ENCODE measurements at places on chromosomes 1 and 21. TPM values are rescaled to one million over a fixed set of nuclear protein-coding genes. Genes with fewer than 3 reads are reported as not detected.
A peak's percentile ranks its signal among the peaks of the same experiment; 100 is the strongest.

DNA sequence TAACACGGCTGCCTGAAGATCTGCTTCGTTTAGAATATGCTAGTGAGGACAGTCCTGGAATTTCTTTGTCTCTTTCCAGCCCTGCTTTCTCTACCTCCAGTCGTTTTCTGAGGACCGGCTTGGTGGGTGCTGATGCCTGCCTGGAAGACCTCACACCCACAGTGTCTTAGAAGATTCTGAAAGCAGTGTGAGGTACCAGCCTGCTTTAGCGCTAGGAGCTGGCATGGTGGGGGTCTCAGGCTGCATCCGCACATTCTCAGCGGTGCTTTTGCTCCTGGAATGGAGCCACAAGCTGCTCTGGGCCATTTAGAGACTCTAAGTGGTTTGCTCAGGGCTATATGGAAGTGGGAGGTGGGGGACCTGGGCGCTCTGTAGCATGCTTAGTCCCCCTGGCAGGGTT lies 61.4 kb downstream of the CD247 start:
- no peaks in the 10 kb centered on the region for H3K27me3 ChIP-seq
- no peak for DNase-seq
- no peaks in the 10 kb centered on the region for H3K36me3 ChIP-seq
- H3K4me1 ChIP-seq: peaks cover 9% of the 10 kb centered on the region
- no peak overlapping the region for H3K27ac ChIP-seq
- H3K4me3 ChIP-seq: no peak overlapping the region

PCBP3 gene
- total RNA-seq: not detected

MCOLN2 gene
- total RNA-seq: 0.23 TPM

S100A7 gene
- not detected for total RNA-seq

DNA sequence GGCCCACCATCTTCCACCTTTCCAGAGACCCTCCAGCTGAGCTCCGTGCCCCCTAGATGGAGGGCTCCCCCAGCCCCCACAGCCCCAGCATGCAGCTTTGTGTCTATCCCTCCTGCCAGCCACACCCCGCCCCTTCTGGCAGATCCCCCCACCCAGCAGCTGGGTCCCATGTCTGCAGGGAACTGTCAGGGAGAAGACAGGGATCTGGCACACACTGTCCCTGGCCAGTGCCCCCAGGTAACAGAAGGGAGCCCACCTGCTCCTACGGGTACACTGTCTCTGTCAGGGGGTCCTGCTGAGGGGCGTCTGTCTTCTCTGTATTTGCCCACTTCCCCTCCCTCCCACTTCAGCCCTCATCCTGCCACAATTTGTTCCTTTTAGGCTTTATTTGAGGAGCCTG lies 11.2 kb upstream of the KIF21B start:
- no peak overlapping the region for H3K4me3 ChIP-seq
- no peak overlapping the region for H3K27ac ChIP-seq
- no peaks in the 10 kb centered on the region for H3K36me3 ChIP-seq
- no peaks in the 10 kb centered on the region for H3K27me3 ChIP-seq
- H3K4me1 ChIP-seq: no peaks in the 10 kb centered on the region

DNA sequence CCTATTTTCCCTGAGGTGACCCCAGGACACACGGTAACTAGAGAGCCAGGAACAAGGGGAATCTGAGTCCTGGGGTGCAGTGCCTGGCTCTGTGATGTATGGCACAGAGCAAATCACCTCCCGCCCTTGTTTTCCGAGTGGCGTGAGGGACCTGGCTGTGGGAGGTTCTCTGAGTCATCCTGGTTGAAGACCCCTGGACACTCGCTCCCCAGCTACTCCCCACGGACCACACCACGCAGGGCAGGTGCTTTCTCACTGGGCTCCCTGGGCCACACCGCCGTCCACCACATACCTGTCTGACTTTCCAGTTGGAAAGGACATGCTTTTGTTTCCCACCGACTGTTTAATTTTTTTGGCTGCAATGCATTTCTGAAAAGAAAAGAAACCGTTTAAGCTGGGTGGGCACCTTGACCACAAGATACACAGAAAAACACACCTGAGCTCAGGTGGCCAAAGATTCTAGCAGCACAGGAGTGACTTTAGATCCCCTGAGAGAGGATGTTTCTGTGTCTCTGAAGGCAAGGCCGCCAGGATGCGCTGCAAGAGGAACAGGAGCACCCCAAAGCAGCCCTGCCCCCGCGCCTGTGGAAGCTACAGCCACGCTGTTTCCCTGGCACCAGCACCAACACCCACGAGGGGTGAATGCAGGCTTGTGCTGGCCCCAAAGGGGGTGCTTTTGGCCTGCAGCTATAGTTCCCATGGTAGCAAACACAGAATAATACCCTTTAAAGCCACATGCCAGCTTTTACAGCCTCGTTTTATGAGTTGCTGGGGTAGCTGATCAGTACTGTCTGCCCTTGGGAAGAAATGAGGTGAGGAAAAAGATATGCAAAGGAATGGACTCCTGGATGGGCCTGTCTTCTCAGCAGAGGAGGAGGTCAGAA lies 8.1 kb upstream of the SRM start:
- H3K36me3 ChIP-seq: no peaks in the 10 kb centered on the region
- no peak for DNase-seq
- no peaks in the 10 kb centered on the region for H3K4me1 ChIP-seq
- H3K27me3 ChIP-seq: no peaks in the 10 kb centered on the region
- H3K4me3 ChIP-seq: no peak overlapping the region

LRRC38 gene
- total RNA-seq: not detected

GRCh38 chr1:110617116-110617515 lies 11.0 kb upstream of the KCNA2 start:
- H3K27me3 ChIP-seq: peaks cover 36% of the 10 kb centered on the region
- no peak overlapping the region for H3K4me3 ChIP-seq
- DNase-seq: no peak
- no peaks in the 10 kb centered on the region for H3K36me3 ChIP-seq
- no peak overlapping the region for H3K27ac ChIP-seq

GRCh38 chr1:179366093-179366800 lies 476 bp downstream of the AXDND1 start:
- H3K36me3 ChIP-seq: no peaks in the 10 kb centered on the region
- peak overlapping the region; percentile 79 for H3K27ac ChIP-seq
- peak overlapping the region; percentile 80 for H3K4me3 ChIP-seq
- DNase-seq: no peak

- H3K27me3 ChIP-seq: no peaks in the 10 kb centered on the region
- no peaks in the 10 kb centered on the region for H3K4me1 ChIP-seq
- H3K27ac ChIP-seq: 0 out of 2 replicates have a peak overlapping the region, but pooled peaks have one; percentile 0
- DNase-seq: no peak
These were observed 11.9 kb downstream of the RPL5 start for GRCh38 chr1:92843429-92844352.

GRCh38 chr1:247936415-247936814 lies 11.7 kb downstream of the OR2AJ1 start:
- no peak for DNase-seq
- H3K27ac ChIP-seq: no peak overlapping the region
- H3K4me1 ChIP-seq: no peaks in the 10 kb centered on the region

- no peak overlapping the region for H3K27ac ChIP-seq
- no peaks in the 10 kb centered on the region for H3K27me3 ChIP-seq
- no peaks in the 10 kb centered on the region for H3K4me1 ChIP-seq
- no peaks in the 10 kb centered on the region for H3K36me3 ChIP-seq
- DNase-seq: no peak
These were observed 15.0 kb downstream of the IFNAR2 start for GRCh38 chr21:33244779-33245105.

DNA sequence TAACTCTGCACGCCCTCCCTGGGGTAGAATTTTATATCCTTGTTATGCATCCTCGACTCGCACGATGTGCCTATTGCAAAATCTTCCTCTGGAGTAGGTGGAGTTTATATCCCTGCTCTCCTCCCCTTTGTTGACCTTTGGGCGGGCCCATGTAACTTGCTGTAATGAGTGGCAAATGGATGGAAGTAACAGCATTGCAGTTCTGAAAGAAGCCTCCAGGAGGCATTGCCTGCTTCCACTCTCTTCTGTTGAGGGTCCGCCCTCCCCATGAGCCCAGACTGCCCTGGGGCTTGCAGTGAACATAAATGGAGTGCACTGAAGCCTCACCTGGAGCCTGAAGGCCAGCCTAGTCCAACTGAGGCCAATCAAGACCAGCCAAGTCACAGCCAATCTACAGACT lies 62.2 kb upstream of the GRIK3 start:
- no peak overlapping the region for H3K4me3 ChIP-seq
- H3K27ac ChIP-seq: no peak overlapping the region
- H3K27me3 ChIP-seq: peaks cover 48% of the 10 kb centered on the region

- H3K4me1 ChIP-seq: peaks cover 58% of the 10 kb centered on the region
- H3K4me3 ChIP-seq: no peak overlapping the region
- H3K36me3 ChIP-seq: peaks cover 24% of the 10 kb centered on the region
- peak; percentile 51 for DNase-seq
These were observed 13.0 kb downstream of the CAPN8 start for GRCh38 chr1:223652436-223652941.

PAQR6 gene
- total RNA-seq: 12.3 TPM

DNA sequence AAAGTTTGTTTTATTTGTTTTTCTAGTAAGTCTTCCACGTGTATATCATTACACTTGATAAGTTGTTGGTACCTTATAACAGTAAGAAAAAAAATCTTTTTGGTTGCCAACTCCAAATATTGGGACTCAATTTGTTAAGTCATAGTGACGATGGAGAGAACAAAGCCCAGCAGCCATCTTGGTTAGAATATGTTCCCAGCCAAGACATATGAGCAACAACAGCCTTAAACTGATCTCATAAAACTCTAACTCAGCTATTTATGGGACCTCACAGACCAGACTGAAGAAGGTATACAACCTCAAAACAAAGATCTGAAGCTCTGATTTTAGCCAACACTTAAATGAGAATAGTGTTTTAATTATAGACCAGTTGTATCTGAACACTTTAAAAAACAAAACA lies 281.3 kb downstream of the VAV3 start:
- H3K4me1 ChIP-seq: peaks cover 36% of the 10 kb centered on the region
- H3K4me3 ChIP-seq: no peak overlapping the region
- no peaks in the 10 kb centered on the region for H3K36me3 ChIP-seq
- DNase-seq: no peak

GRCh38 chr1:1924386-1924785 lies 5.3 kb upstream of the TMEM52 start:
- no peaks in the 10 kb centered on the region for H3K36me3 ChIP-seq
- no peak for DNase-seq
- 0 out of 2 replicates have a peak, but pooled peaks cover 3% of the 10 kb centered on the region for H3K4me1 ChIP-seq
- H3K27ac ChIP-seq: no peak overlapping the region

HPCAL4 gene
- not detected for total RNA-seq

GRCh38 chr1:115452600-115453329 lies 114.7 kb upstream of the NGF start:
- peaks cover 35% of the 10 kb centered on the region for H3K4me1 ChIP-seq
- no peak overlapping the region for H3K27ac ChIP-seq
- no peaks in the 10 kb centered on the region for H3K36me3 ChIP-seq
- no peak for DNase-seq
- no peak overlapping the region for H3K4me3 ChIP-seq

- H3K27me3 ChIP-seq: no peaks in the 10 kb centered on the region
- peak overlapping the region; percentile 97 for H3K27ac ChIP-seq
- peaks cover 88% of the 10 kb centered on the region for H3K4me1 ChIP-seq
- H3K36me3 ChIP-seq: no peaks in the 10 kb centered on the region
- no peak for DNase-seq
These were observed 180.8 kb upstream of the CAMK1G start for GRCh38 chr1:209402697-209403096.

DNA sequence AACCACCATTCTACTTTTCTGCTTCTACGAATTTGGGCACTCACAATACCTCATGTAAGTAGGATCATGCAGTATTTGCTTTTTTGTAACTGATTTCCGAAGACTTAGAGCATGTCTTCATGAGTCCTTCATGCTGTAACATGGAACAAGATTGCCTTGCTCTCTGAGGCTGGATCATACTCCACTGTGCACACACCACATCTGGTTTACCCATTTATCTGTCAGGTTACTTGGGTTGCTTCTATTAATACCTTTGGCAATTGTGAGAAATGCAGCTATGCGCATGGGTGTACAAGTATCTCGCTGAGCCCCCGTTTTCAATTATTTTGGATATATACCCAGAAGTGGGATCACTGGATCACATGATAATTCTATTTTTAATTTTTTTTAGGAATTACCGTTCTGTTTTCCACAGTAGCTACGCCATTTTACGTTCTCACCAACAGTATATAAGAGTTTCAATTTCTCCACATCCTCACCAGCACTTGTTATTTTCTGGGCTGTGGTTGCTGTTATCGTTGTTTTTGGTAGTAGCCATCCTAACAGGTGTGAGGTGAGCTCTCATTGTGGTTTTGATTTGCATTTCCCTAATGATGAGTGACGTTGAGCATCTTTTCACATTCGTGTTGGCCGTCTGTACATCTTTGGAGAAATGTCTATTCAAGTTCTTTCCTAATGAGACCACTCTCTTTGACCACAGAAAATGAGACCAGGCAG lies 10.7 kb upstream of the SLC2A5 start:
- H3K36me3 ChIP-seq: no peaks in the 10 kb centered on the region
- no peaks in the 10 kb centered on the region for H3K27me3 ChIP-seq
- H3K27ac ChIP-seq: peak overlapping the region; percentile 73
- H3K4me3 ChIP-seq: no peak overlapping the region

- no peak for DNase-seq
- no peaks in the 10 kb centered on the region for H3K27me3 ChIP-seq
- no peaks in the 10 kb centered on the region for H3K36me3 ChIP-seq
- no peaks in the 10 kb centered on the region for H3K4me1 ChIP-seq
These were observed 705.3 kb upstream of the CHRM3 start for GRCh38 chr1:238681021-238681420.

DNA sequence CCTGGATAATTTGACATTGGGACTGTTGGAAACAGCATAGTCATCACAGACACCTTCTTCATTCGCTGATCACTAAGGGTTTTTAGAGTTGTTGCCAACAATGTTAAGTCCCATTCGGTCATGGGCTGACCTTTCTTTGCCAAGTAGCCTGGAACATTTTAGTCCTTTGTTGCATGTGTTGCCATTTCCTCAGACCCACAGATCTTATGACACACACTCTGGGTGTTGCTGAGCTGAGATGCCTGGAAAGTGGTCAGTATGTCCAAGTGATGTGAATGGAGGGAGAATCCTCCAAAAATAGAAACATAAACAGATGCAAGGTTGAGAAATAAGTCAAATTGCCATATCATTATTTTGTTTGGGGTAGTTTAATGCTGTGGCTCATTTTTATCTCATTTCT lies 61.5 kb upstream of the GJA5 start:
- H3K4me1 ChIP-seq: peaks cover 38% of the 10 kb centered on the region
- DNase-seq: no peak
- no peak overlapping the region for H3K4me3 ChIP-seq
- no peaks in the 10 kb centered on the region for H3K36me3 ChIP-seq
- peak overlapping the region; percentile 83 for H3K27ac ChIP-seq
- no peaks in the 10 kb centered on the region for H3K27me3 ChIP-seq

GRCh38 chr21:33053951-33054350 lies 16.0 kb upstream of the OLIG1 start:
- H3K4me1 ChIP-seq: no peaks in the 10 kb centered on the region
- no peak overlapping the region for H3K4me3 ChIP-seq
- no peak overlapping the region for H3K27ac ChIP-seq
- DNase-seq: no peak
- H3K36me3 ChIP-seq: no peaks in the 10 kb centered on the region

OR2M7 gene
- total RNA-seq: not detected

PTP4A2 gene
- 149 TPM for total RNA-seq

- no peaks in the 10 kb centered on the region for H3K36me3 ChIP-seq
- H3K4me3 ChIP-seq: no peak overlapping the region
- H3K27me3 ChIP-seq: peaks cover 44% of the 10 kb centered on the region
- no peak for DNase-seq
These were observed 93.8 kb upstream of the GRIK3 start for GRCh38 chr1:37128091-37128490.

CENPS gene
- total RNA-seq: 35.9 TPM

ACTL8 gene
- total RNA-seq: 0.55 TPM

GRCh38 chr1:95793893-95794292 lies 559.9 kb downstream of the RWDD3 start:
- no peak overlapping the region for H3K27ac ChIP-seq
- DNase-seq: no peak
- no peak overlapping the region for H3K4me3 ChIP-seq
